ENCODE measurements at places on chromosomes 11 and 22.
A peak's percentile ranks its signal among the peaks of the same experiment; 100 is the strongest.

GRCh38 chr11:7364660-7365059 is 113.0 kb downstream of the SYT9 start:
- no peak for DNase-seq
- no peak overlapping the region for H3K27ac ChIP-seq
- H3K4me1 ChIP-seq: no peaks in the 10 kb centered on the region
- no peaks in the 10 kb centered on the region for H3K36me3 ChIP-seq
- no peaks in the 10 kb centered on the region for H3K27me3 ChIP-seq

GRCh38 chr22:42932857-42933484 is 75.9 kb upstream of the ARFGAP3 start:
- H3K4me1 ChIP-seq: peaks cover 14% of the 10 kb centered on the region
- no peaks in the 10 kb centered on the region for H3K27me3 ChIP-seq
- DNase-seq: no peak
- no peak overlapping the region for H3K4me3 ChIP-seq
- H3K27ac ChIP-seq: no peak overlapping the region
- H3K36me3 ChIP-seq: no peaks in the 10 kb centered on the region

- no peak overlapping the region for H3K4me3 ChIP-seq
- no peaks in the 10 kb centered on the region for H3K27me3 ChIP-seq
- no peaks in the 10 kb centered on the region for H3K4me1 ChIP-seq
Measured at GRCh38 chr11:118057251-118058145, 19.4 kb upstream of the TMPRSS4 start.

DNA sequence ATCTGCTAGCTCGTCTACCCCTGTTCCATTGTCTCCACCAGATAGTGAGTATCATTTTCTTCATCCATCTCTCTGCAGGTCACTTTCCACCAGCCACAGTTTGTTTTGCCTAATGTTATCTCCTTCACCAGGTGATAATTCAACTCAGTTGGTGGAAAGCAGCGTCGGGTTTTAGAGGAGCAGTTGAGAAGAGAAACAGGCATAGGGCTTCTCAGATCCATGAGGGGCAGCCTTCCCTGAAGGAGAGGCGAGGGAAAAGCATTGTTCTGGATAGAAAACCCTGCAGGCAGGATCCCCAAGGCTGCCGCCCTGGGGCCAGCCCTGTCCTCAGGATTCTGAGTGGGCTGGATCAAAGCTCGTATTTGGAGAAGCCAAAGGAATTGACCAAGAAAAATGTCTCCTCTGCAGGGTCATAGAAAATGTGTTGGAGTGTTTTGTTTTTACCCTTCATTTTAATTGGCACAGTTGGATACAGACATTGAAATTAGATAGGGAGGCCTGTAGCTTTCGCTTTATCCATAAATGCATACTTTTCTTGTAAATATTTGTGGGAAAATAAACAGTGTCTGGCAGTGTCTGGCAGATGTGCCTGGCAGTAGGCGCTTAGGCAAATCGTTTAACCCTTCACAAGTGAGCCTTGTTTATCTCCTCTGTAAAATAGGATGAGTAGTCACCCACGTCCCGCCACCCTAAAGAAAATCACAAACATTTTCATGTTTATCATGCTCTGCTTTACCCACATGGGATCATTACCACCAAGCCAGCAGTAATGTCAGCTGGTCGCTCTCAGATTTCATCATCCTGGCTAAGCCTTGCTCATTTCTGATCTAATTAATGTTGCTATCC is 73.4 kb upstream of the TTC12 start:
- H3K4me3 ChIP-seq: no peak overlapping the region
- no peaks in the 10 kb centered on the region for H3K27me3 ChIP-seq
- no peaks in the 10 kb centered on the region for H3K4me1 ChIP-seq
- H3K36me3 ChIP-seq: no peaks in the 10 kb centered on the region
- H3K27ac ChIP-seq: no peak overlapping the region

GRCh38 chr22:49734390-49734789 is 93.3 kb downstream of the BRD1 start:
- H3K36me3 ChIP-seq: no peaks in the 10 kb centered on the region
- peaks cover 80% of the 10 kb centered on the region for H3K27me3 ChIP-seq
- H3K27ac ChIP-seq: no peak overlapping the region
- no peak for DNase-seq
- no peaks in the 10 kb centered on the region for H3K4me1 ChIP-seq

DNA sequence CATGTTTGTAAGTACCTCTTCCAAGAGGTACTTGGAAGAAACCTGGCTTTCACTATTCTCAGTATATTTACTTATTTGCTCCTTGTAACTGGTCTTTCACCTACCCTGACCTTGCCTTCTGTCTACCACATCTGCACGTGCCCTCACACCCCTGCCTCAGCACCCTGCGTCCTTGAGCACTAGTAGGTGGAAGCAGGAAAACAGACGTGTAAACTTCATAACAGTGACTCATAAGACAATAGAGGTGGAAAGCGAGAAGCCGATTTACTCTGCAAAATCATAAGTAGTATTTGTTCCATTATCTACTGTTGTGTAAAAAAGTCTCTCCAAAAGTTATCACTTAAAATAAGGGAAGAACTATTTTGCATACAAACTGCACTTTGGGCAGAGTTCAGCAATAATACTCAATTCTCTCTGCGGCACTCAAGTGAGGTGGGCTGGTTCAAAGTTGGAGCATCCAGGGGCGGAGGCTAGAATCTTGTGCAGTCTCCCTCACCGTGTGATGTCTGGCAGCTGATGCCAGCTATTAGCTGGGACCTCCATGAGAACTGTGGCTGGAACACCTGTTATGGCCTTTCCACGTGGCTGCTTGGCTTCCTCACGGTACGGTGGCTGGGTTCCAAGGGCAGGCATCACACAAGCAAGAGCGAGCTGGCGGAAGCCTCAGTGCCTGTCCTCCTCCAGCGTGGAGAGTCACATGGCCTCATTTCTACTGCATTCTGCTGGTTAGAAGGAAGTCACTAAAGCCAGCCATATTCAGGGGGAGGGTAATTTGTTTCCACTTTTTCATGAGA is 30.4 kb downstream of the PACS1 start:
- DNase-seq: no peak
- H3K4me1 ChIP-seq: no peaks in the 10 kb centered on the region
- H3K27ac ChIP-seq: no peak overlapping the region
- H3K4me3 ChIP-seq: no peak overlapping the region

DNA sequence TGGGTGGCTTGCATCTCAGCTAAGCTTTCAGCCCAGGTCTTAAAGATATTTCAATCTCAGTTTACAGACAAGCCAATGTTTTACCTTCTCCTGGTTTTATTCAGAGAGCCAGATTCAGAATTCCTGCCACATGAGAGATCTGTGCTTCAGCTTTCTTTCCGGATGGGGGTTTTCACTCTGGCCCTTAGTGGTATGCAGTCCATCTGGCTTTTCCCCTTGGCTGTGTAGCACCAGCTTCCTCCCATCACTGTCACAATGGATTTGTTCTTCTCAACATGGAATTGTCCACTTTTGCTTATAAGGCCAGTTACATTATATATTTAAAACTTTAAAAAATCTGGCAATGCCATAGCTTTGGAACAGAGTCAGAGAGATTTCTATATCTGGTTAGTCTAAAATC is 303.9 kb downstream of the ETS1 start:
- no peak overlapping the region for H3K27ac ChIP-seq
- no peak overlapping the region for H3K4me3 ChIP-seq
- no peaks in the 10 kb centered on the region for H3K36me3 ChIP-seq
- no peaks in the 10 kb centered on the region for H3K27me3 ChIP-seq
- no peaks in the 10 kb centered on the region for H3K4me1 ChIP-seq

GRCh38 chr22:41286639-41287091 is 678 bp upstream of the RANGAP1 start:
- H3K27ac ChIP-seq: peak overlapping the region; percentile 28
- no peak for DNase-seq
- H3K4me3 ChIP-seq: peak overlapping the region; percentile 64
- H3K27me3 ChIP-seq: no peaks in the 10 kb centered on the region

GRCh38 chr22:23210428-23211170 is 30.3 kb downstream of the BCR start:
- no peaks in the 10 kb centered on the region for H3K27me3 ChIP-seq
- H3K27ac ChIP-seq: no peak overlapping the region
- H3K36me3 ChIP-seq: no peaks in the 10 kb centered on the region
- H3K4me3 ChIP-seq: no peak overlapping the region
- H3K4me1 ChIP-seq: peaks cover 5% of the 10 kb centered on the region
- DNase-seq: no peak

GRCh38 chr11:132531921-132532320 is 1000.4 kb downstream of the OPCML start:
- no peak for DNase-seq
- H3K4me3 ChIP-seq: no peak overlapping the region
- no peaks in the 10 kb centered on the region for H3K36me3 ChIP-seq
- no peaks in the 10 kb centered on the region for H3K27me3 ChIP-seq
- no peaks in the 10 kb centered on the region for H3K4me1 ChIP-seq
- H3K27ac ChIP-seq: no peak overlapping the region

DNA sequence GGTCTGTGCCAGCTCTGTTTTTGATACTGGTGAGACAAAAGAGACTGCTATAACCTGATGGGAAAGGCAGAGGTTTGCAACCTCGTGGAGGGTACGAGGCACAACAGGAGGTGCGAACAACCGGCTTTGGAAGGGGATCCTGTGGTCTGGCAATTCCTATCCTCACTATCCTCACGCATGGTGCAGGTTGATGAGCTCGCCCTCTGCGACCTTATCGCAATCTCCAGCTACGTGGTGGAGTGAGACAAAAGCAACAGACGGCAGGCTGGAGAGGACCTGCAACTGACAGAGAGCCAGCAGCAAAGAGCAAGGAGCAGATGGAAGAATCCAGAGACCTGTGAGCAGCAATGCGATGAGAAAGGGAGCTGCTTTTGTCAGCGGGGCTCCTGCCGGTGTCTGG is 47.3 kb upstream of the TSKU start:
- no peak for DNase-seq
- H3K4me3 ChIP-seq: no peak overlapping the region
- no peaks in the 10 kb centered on the region for H3K4me1 ChIP-seq
- no peak overlapping the region for H3K27ac ChIP-seq

DNA sequence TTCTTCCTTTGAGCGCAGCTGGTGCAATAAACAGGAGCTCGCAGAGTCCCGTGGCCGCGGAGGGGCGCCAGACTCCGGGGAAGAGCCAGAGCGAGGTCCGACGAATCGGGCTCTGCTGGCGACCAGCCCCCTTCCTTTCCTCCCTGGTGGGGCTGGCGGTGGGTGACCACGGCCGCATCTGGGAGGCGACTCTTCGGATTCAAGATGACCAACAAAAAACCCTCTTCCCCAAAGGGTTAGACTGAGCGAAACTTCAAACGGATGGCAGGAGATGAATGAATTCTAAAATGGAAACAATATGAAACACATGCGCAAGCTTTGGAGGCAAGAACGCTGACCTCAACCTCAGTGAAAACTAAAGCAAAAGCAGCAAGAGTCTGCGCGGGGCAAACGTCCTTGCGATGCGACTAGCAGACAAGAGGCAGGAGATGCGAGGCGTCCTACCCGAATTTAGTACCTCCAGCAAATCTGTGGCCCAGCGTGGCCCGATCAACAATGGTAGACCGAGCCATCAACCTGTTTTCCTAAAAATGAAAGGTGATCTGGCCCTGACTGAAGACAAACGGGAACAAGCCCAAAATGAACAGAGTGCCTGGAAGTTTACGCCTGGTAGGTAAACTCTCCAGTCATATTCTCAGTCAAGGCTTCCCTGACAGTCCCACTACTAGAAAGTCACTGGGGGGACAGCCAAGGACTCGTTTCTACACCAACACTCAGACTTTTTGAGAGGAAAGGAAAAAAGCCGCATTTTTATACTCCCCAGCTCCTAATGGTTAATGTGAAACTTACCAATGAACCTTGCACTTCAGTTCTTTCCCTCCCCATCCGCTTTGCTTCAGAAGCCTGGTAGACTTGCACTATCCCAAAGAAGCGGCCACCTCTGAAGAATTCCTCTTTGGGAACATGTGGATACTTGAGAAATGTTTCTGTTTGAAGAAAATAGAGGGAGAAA is 11.6 kb downstream of the MMP3 start:
- H3K27ac ChIP-seq: no peak overlapping the region
- no peaks in the 10 kb centered on the region for H3K36me3 ChIP-seq
- H3K27me3 ChIP-seq: no peaks in the 10 kb centered on the region
- H3K4me3 ChIP-seq: peak overlapping the region; percentile 45
- no peaks in the 10 kb centered on the region for H3K4me1 ChIP-seq

- peaks cover 4% of the 10 kb centered on the region for H3K36me3 ChIP-seq
- H3K27me3 ChIP-seq: no peaks in the 10 kb centered on the region
- no peak for DNase-seq
- no peaks in the 10 kb centered on the region for H3K4me1 ChIP-seq
- H3K27ac ChIP-seq: no peak overlapping the region
- H3K4me3 ChIP-seq: no peak overlapping the region
Measured at GRCh38 chr11:13720940-13721339, 52.5 kb downstream of the FAR1 start.

DNA sequence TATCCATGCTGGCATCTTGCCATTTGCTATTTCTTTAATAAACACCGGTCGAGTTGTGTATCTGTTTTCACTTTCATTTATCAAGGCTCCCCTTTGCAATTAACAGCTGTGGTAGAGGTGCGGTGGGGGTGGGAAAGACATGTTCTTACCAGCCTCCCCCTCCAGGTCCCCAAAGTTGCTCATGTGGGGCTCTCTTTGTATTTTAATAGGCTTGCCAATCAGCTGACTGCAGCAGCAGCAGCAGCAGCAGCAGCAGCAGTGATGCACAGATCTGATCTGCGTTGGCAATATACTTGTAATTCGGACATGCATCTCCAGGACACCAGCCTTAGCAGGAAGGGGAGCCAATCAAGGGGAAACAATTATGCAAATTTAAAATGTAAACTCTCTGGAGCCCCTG is 40.3 kb upstream of the E2F8 start:
- H3K27me3 ChIP-seq: no peaks in the 10 kb centered on the region
- H3K4me1 ChIP-seq: no peaks in the 10 kb centered on the region
- H3K27ac ChIP-seq: no peak overlapping the region
- H3K4me3 ChIP-seq: peak overlapping the region; percentile 39
- H3K36me3 ChIP-seq: no peaks in the 10 kb centered on the region

GRCh38 chr11:64619811-64620380 is 28.9 kb downstream of the SLC22A12 start:
- peaks cover 21% of the 10 kb centered on the region for H3K27me3 ChIP-seq
- no peak for DNase-seq
- no peak overlapping the region for H3K4me3 ChIP-seq
- no peak overlapping the region for H3K27ac ChIP-seq

DNA sequence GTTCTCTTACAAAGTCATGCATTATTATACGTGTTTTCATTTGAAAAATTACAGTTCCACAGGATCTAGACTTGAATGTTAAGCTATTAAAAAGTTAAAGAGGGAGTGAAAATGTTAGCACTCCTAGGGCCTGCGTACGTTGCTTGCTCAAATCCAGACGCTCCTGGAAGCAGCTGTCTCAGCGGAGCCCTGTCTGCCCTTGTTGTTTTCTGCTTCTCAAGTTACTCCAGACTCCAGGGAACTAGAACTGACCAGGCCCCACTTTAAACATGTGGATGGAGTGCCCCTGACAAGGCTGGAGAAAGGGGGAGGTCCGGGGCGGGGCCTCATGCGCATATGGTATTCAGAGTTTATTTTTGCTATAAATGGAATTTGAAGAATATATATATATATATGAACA is 9.6 kb downstream of the PARVB start:
- no peaks in the 10 kb centered on the region for H3K27me3 ChIP-seq
- H3K36me3 ChIP-seq: 0 out of 2 replicates have a peak, but pooled peaks cover 3% of the 10 kb centered on the region
- H3K4me1 ChIP-seq: no peaks in the 10 kb centered on the region
- no peak overlapping the region for H3K27ac ChIP-seq

GRCh38 chr11:134610116-134610910 is 198.3 kb upstream of the B3GAT1 start:
- no peaks in the 10 kb centered on the region for H3K27me3 ChIP-seq
- no peak overlapping the region for H3K27ac ChIP-seq
- H3K36me3 ChIP-seq: no peaks in the 10 kb centered on the region
- no peak overlapping the region for H3K4me3 ChIP-seq
- DNase-seq: no peak

GRCh38 chr11:35013514-35014233 is 97.3 kb downstream of the PDHX start:
- H3K27ac ChIP-seq: peak overlapping the region; percentile 95
- peak; percentile 83 for DNase-seq
- no peaks in the 10 kb centered on the region for H3K27me3 ChIP-seq
- peak overlapping the region; percentile 33 for H3K4me3 ChIP-seq
- H3K36me3 ChIP-seq: no peaks in the 10 kb centered on the region

Measured in MM.1S (cell line).